Gastroesophageal sphincter (tissue), 4 donors: ENCODE measurements at places on chromosomes 6 and 20. TPM values are rescaled to one million over a fixed set of nuclear protein-coding genes. Genes with fewer than 3 reads are reported as not detected.

The ESR1 gene
- 0.94 TPM for total RNA-seq

DNA sequence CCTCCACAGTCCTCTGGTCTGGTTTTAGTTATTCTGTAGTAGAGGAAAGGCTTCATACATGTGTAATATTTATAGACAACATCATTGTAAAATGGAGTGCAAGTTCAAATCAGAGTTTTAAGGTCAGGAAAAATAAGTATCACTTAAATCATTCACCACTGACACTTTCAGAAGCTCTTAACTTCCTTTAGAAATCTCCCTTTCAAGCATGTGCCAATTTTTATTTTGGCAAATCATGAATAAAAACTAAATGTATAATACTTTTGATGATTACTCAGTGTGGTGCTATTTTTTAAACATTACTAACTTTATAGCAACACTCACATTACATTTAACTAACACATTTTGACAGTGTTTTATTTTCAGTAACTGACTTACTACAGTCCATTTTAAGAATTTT is 112.2 kb downstream of the OGFRL1 start:
- ATAC-seq, result no peak

GRCh38 chr20:23311947-23312506 is 38.6 kb upstream of the NXT1 start:
- no peak for ATAC-seq

DNA sequence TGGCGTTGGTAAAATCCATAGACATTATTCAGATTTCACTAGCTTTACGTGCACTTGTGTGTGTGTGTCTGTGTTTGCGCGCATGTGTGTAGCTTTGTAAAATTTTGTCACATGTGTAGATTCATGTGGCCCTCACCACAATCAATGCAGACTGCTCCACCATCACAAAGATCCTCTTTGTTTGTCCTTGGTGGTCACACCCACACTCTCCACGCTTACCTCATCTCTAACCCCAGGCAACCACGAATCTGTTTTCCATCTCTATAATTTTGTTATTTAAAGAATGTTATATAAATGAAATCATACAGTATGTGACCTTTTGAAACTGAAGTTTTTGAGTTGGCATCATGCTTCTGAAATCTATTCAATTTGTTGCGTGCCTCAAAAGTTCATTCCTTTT is 58.5 kb downstream of the GRM1 start:
- ATAC-seq, result no peak

The BHLHE23 gene
- total RNA-seq, result not detected

- ATAC-seq, result no peak
Measured at GRCh38 chr20:10430000-10430466, 4.0 kb downstream of the MKKS start.

DNA sequence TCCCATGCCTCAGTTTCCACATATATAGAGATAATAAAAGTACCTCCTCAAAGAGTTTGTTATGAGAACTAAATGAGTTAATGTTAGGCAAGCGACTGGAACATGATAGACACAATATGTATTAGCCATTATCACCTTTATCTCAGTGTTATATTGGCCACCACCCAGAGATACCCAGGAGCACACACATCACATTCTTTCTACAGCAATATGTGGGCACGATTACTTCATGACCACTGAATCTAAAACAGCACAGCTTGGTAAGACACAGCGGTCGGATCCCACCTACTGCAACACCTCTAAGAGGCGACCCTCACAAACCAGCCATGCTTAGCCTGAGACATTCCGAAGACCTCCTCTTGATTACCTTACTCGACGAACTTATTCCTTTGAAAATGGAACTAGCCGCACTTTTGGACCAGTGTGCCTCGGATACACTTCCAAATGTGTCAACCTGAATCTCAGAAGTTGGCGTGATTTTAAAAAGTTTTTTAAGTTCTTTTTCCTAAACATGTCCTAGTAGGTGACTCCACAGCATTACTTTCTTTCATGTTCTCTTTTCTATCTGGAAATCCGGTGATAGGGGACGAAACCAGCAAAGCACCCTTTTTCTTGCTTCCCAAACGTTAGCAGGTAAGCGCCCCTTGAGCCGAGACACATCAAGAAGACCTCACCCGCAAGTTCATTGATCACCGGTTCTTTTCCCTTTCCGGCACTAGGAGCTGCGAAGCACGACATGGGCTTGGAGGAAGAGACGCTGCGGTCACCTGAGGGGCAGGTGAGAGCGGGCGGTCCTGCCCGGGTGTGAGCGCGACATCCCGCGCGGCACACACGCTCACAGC is 923 bp downstream of the GMDS start:
- ATAC-seq, result no peak

The SYNDIG1 gene
- 0.15 TPM for total RNA-seq

The MUC21 gene
- total RNA-seq, result 1.0 TPM

DNA sequence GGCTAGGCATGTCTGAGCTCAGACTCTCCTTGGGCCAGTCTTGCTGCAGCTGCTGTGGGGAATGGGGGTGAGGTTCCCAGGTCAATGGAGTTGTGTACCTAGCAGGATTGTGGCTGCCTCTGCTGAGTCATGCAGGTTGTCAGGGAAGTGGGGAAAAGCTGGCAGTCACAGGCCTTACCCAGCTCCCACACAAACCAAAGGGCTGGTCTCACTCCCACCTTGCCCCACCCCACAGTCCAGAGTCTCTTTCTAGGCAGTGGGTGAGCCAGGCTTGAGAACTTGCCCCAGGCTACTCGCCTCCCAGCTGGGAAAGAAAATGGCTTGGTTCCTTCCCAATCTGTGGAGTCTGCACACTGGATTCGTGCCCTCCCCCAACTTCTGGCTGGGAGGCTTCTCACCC is 65.7 kb downstream of the SCP2D1 start:
- ATAC-seq, result no peak

- no peak for ATAC-seq
Measured at GRCh38 chr6:26454631-26455030, 3.1 kb upstream of the BTN2A1 start.

The LPA gene
- total RNA-seq, result not detected

DNA sequence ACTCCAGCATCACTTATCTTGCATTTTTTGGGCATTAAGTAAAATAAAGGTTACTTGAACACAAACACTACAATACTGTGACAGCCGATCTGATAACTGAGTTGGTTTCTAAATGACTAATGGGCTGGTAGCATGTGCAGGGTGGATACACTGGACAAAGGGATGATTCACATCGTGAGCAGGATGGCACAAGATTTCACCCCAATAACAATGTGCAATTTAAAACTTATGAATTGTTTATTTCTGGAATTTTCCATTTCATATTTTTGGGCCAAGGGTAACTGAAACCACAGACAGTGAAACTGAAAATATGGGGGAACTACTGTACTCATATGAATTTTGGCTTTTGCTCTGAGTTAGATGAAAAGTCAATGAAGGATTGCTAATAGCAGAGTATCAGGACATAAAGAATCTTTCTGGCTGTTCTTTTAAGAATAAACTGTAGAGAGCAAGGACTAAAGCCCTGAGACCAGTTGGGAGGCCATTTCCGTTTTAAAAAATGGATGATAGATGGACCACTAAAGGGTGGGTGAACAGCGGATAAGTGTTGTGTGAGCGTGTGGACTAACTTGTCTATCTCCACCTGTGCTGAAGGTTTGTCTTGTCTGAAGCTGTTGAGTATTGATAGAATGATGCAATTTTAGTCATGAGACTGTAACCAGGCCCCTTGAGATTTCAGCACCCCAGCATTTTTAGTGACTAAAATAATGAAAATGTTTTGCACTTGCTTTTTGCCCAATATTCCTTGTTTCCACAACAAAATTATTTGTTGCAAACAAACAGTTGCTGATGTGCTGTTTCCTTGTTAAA is 8.2 kb downstream of the SPINT3 start:
- ATAC-seq, result no peak

- ATAC-seq, result no peak
Measured at GRCh38 chr6:157402996-157403685, 22.2 kb downstream of the ZDHHC14 start.

GRCh38 chr20:49794336-49795134 is 18.1 kb upstream of the SLC9A8 start:
- no peak for ATAC-seq

The HSPA12B gene
- total RNA-seq, result 19.3 TPM

- no peak for ATAC-seq
Measured at GRCh38 chr6:146990821-146991798, 213.1 kb upstream of the STXBP5 start.

The STMND1 gene
- total RNA-seq, result not detected

The IPCEF1 gene
- 1.2 TPM for total RNA-seq

DNA sequence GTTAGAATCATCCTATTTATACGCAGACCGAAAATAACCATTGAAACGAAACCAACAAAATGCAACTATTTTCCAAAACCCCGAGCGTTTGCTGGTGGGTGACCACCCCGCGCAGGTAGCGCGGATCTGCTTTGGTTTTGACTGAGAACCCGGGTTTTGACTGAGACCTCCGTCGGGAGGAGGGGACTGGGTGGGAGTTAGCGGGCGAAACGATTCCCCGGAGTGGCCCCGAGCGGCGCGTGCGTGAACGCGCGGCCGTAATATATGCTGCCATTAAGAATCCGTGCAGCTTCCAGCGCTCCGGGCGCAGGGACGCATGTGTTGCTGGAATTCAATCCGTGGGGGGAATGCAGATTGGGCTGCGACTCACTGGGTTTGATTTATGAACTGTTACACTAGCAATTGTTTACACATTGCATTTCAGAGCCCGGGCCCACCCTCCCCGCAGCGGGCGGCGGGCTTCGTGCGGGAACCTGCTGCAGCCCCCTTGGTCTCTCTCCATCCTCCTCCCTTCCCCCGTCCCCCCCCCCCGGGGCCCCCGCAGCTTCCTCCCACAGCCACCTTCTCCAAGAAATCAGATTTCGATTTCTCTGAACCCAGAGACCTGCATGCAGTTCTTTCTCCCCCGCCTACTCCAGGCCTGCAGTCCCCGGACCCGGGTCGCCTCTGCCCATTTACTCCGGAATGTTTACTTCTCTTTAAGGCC is 9.9 kb downstream of the NRN1 start:
- no peak for ATAC-seq

- ATAC-seq, result no peak
Measured at GRCh38 chr6:71045296-71045695, 88.4 kb upstream of the B3GAT2 start.

The PSORS1C2 gene
- not detected for total RNA-seq

- ATAC-seq, result no peak
Measured at GRCh38 chr6:158165919-158166416, 2.1 kb downstream of the SERAC1 start.

The FAM83D gene
- total RNA-seq, result 159 TPM

The GPANK1 gene
- 17.9 TPM for total RNA-seq

The SLC22A16 gene
- total RNA-seq, result not detected

DNA sequence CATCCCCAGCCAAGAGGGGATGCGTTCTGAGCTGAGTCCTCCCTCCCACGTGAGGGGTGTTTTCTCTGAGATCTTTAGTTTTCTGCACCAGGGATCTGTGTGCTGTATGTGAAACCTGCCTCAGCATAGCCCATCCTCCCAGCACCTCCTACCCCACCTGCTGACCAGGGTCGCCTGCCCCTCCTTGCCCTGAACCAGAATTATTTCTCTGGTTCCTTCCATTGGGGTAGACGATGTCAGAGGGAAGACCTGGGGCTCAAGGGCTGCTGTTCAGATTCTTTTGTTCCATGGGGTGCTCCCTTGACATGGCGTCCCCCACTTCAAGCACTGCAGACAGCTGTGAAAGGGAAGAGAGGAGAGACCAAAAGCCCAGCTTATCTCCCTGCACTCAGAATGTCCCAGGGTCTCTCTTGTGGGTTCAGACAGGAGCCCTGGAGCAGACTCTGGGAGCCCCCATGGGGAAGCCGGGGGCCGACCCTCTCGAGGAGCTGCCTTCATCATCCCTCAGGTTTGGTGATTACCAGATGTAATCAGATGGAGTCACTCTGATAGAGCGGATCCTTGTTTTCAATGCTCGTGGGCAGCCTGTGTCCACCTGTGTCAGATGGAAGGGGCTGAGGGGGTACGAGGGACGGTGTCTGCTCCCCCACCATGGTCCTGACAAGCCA is 74.3 kb downstream of the ERMARD start:
- ATAC-seq, result no peak

- no peak for ATAC-seq
Measured at GRCh38 chr6:144823131-144823530, 538.0 kb downstream of the UTRN start.

GRCh38 chr6:169921853-169922824 is 170.7 kb downstream of the ERMARD start:
- ATAC-seq, result no peak

- ATAC-seq, result no peak
Measured at GRCh38 chr20:38806855-38807655, 1.6 kb downstream of the PPP1R16B start.

The WFDC12 gene
- not detected for total RNA-seq

DNA sequence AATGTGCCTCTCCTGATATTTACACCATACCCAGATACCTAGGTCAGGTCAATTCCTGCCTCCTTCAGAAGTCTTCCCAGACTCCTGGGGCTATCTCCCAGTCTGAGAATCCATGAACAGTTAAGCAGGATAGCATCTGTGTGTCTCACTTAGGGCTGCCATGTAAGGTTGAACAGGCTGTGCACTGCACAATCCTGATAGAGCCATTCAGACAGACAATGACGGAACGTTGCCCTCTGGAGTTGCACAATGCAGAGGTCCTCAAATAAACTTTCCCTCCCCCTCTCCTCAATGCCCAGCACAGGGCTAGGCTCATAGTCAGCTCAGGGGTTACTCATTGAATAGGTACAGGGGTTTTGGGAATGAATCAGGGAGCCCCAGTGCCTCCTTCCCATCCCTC is 89.7 kb downstream of the CD40 start:
- no peak for ATAC-seq

The SMAP1 gene
- total RNA-seq, result 33.9 TPM

- ATAC-seq, result no peak
Measured at GRCh38 chr6:98530732-98531131, 303.6 kb upstream of the POU3F2 start.

GRCh38 chr6:12472601-12473038 is 182.5 kb downstream of the EDN1 start:
- ATAC-seq, result peak; percentile 87

- ATAC-seq, result no peak
Measured at GRCh38 chr6:78597966-78598365, 269.4 kb upstream of the IRAK1BP1 start.

The HLA-DRB1 gene
- 80.7 TPM for total RNA-seq

DNA sequence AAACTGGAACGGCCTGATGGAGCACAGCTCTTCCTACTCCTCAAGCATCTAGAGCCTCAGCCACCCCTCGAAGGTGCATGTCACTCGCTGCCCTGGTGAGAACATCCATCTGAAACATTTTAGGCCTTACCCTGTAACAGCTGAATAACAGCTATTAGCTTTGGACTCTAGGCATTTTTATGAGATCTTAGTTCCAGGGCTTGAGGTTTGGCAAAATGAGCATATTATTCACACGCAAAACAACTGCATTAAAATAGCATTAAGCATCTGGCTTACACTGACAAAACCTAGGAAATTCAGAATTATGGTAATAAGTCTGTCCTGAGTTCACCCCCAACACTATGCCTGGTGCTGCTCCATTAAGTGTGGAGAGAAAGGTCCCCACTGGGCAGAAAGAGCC is 56.1 kb downstream of the ADAT2 start:
- ATAC-seq, result no peak

The CYP21A2 gene
- 0.47 TPM for total RNA-seq

The HAO1 gene
- total RNA-seq, result not detected

DNA sequence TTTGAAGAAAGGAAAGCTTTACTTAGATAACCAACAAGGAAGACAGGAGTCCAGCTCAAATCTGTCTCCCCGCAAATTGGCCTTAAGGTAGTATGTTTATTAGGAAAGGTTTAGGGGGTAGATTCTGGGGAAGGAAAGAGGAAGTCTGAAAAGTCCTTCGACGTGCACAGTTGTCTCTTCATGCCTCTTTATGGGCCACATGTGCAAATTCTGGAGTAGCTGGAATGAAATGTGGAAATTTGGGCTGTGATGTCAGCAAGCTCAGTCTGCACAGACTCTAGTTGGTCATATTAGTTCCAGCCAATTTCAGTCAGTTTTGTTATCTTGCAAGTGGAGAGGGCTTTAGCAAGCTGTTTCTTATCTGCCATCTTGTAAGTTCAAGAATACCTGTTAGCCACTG is 50.1 kb downstream of the NUP153 start:
- ATAC-seq, result no peak
